ENCODE measurements at places on chromosomes 6 and 20. TPM values are rescaled to one million over a fixed set of nuclear protein-coding genes. Genes with fewer than 3 reads are reported as not detected.

GDAP1L1 gene
- total RNA-seq = not detected

TGM3 gene
- total RNA-seq = not detected

SNPH gene
- 1.8 TPM for total RNA-seq

- DNase-seq = no peak
Measured at GRCh38 chr6:124683507-124683906, 278.7 kb upstream of the RNF217 start.

- DNase-seq = no peak
Measured at GRCh38 chr6:79598012-79598411, 33.1 kb upstream of the SH3BGRL2 start.

GRCh38 chr6:71406865-71407860 lies 118.6 kb downstream of the OGFRL1 start:
- DNase-seq = no peak

DNA sequence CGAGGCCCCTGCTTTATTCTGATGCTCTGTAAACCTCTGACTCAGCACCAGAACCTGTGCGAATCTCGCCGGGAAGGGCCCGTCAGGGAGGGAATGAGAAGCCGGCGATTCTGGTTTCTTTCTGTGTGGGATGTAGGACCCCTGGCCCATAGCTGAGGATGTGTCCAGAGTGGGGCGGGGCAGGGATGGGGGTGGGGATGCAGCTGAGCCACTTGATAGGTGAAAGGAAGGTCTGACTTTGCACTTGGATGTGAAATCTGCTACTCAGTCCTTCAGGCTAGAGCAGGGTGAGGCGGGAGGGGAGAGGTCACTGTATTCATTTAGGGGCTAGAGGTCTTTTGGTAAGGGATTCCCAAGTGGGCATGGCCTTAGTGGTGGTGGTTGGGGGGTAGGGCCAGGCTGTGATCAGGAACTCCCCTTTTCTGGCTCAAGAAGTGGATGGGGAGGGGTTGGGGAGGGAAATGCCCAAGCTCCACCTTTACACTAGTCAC lies 2.3 kb downstream of the TOX2 start:
- DNase-seq = no peak

GRCh38 chr6:46969206-46969605 lies 47.5 kb upstream of the ADGRF5 start:
- no peak for DNase-seq

DNA sequence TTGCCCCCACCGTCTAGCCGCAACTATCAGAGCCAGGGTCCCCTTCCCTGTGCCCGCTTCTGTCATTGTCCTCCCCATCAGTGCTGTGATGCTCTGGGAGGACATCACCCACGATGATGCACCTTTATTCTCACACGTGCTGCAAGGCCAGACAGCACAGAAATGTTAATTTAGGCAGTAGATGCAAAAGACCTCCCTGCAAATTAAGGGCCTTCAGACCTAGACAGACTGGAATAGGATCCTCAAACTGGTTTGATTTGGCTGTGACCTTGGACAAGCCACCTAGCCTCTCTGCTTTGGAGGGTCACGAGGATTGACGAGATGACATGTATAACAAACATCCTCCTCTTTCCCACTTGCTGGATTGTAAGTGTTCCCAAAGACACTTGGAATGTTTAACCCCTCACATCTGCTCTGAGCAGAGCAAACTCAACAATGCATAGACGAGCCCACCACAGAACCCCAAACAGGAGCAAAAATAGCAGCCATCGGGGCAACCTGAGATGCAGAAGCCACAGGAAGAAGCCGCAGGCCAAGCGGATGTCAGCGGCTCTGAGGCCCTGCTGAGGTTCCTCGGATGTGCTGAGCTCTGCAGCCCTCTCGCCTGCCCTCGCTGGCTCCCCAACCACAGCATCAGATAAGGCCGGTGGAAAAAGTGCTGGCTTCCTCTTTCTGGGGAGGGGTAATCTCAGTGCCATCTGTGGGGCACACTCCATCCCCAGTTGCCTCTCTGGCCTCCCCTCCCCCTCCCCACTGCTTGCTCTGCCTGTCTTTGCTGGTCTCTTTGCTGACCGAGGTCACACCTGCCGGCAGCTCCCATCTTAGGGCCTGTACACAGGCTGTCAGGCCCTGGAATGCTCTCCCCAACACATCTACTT lies 35.3 kb downstream of the TOX2 start:
- peak; percentile 95 for DNase-seq

DNA sequence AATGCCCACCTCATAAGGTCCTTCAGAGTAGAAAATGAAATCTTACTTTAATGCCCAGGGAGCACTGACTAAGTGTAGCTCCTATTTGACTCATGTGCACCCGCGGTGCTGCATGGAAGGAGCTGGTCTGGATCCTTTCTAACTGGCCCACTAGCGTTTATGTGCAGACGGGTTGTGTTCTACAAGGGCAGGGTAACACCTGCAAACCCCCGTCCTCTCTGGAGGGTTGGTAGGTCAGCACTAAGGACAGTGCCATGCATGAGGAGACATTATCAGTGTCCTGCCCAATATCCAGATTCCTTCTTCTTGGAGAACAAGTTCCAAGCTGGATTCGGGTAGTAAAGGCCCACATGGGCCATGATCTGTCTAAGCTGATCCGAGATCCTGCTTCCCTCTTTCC lies 140.3 kb downstream of the ANKRD60 start:
- no peak for DNase-seq
